Stimulated activated CD4-positive, alpha-beta T cell treated with anti-CD3 and anti-CD28 coated beads, Interleukin-1b, Interleukin-23, amount 100 ng/mL, for 24 hours (primary cell): ENCODE measurements at places on chromosomes 5 and 9.

DNA sequence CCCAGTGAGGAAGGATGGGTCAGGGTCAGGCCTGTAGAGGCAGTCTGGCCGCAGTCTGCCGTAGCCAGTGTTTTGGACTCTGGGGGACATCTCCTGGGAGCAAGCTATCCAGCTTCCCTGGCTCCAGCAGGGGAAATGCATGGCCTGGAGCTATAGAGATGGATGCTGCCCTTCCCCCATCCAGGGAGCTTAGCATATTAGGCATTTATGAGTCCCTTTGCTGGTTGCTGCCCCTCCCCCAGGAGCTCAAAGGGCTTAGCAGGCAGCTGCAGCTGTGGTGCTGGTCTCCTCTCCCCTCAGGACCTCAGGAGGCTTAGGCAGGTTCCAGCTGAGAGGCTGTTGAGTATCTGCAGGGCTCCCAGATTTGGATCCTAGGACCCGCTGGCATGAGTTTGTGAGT lies 1158.7 kb downstream of the DTWD2 start:
- no peak for DNase-seq

- DNase-seq: no peak
Measured at GRCh38 chr9:82524407-82524806, 535.8 kb downstream of the SPATA31D1 start.

DNA sequence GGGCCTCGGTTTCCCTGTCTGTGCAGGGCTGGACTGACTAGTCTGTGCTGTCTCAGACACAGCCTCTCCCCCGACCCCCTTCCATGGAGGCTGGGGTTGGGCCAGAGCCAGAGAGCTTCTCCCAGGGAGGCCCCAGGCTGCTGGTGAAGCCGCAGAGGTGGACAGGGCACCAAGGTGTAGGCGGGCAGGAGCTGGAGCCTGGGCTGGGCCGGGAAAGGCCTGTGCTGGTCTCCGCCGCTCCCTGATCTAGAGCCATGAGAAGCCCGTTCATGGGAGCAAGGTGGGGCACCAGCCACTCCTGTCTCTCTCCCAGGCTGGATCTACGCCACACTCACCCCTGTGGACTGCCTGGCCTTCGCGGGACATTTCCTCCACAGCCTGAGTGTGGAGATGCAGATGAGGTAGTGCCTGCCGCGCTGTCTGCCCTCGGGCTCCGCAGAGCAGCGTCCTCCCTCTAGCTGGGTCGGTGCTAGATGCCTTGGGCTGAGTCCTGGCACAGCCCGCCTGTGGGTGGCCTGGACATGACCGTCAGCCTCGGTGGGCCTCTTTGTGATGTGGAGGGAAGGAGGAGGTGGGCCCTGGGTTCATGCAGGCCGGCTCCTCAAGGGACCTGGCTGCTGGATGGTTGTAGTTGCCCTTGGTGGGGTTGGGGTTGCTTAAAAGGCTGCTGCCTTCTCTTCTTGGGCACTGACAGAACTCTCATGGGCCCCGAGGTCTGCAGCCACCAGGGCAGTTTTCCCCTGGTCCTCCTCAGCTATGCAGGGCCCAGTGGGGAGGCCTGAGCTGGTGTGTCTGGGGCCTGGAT lies 79.4 kb downstream of the PHF2 start:
- no peak for DNase-seq

DNA sequence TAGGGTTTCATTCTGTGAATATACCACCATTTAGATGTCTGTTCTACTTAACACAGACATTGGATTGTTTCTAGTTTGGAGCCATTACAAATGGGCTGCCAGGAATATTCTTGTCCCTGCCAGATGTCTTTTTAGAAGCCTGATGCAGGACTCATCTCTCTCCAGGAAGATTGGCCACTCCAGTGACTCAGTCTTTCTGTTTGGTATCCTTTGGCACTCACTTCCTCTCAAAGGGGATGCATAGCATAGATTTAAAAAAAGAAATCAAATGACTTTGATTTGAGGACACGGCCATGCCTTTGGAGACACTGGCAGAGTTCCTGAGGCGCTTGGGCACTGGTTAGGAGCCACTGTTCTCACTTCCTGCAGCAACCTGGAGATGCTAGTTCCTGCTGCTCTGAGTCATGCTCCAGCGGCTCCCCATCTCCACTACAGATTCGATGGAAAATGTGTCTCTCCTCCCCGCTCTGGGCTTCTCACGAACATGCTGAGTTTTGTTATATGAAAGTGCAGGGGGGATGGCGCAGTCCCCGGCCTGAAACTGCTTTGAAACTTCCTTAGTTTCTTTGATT lies 3.5 kb upstream of the ZNF366 start:
- no peak for DNase-seq

GRCh38 chr9:105055917-105056316 lies 128.0 kb upstream of the ABCA1 start:
- no peak for DNase-seq

- no peak for DNase-seq
Measured at GRCh38 chr5:95599252-95599651, 20.6 kb upstream of the GPR150 start.

DNA sequence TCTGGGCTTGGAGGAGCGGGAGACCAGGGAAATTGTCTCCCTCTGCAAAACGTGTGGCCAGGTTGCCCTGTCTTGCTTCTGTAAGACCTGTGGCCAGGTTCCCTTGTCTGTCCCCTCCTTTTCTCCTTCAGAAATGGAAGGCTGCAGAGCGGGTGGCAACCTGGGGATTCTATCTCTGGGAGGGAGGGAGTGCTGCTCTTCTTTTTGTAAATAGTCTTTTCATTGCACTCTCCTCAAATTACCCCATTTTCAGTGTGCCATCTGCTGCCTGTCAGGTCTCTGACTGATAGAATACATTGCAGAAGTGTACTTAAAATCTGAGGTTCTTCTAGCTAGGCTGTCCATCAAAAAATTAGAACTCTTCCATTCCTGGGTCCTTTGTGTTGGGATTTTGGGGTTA lies 126.0 kb downstream of the GABRB2 start:
- no peak for DNase-seq

DNA sequence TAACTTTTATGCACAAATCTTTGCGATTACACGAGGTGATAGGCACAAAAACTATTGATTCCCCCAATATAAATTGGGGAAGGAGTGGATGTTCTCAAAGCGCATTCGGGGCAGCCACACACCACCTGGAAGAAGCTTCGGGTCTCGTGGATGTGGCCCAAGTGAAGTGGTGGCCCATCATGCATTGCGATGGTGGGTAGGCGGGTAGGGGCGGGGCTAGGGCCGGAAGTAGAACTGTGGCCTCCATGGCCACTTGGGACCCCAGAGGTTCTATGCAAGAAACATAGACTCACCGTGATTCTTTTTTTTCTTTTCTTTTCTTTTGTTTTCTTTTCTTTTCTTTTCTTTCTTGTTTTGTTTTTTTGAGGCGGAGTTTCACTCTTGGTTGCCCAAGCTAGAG lies 86.4 kb upstream of the SLC44A1 start:
- DNase-seq: no peak

- no peak for DNase-seq
Measured at GRCh38 chr5:140243706-140244250, 59.1 kb downstream of the PFDN1 start.

- DNase-seq: peak; percentile 18
Measured at GRCh38 chr5:31531543-31531887, 378 bp downstream of the DROSHA start.

GRCh38 chr9:92476962-92477361 lies 5.3 kb downstream of the ASPN start:
- DNase-seq: no peak

DNA sequence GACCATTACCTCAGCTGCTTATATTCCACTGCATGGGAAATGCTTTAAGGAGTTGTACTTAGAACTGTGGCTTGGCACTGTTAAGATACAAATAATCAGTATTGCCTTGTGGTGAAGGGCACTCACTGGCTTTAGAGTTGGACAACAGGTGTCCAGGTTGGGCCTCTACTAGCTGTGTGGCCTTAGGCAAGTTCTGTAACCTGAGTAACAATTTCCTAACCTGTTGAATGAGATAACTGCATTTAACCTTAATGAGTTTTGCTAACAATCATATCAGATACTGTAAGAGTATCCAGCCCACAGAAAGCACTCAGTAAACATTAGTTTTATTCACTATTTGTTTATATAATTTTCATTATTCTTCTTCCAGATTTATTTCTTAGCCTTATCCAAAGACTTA lies 17.2 kb upstream of the HK3 start:
- no peak for DNase-seq

DNA sequence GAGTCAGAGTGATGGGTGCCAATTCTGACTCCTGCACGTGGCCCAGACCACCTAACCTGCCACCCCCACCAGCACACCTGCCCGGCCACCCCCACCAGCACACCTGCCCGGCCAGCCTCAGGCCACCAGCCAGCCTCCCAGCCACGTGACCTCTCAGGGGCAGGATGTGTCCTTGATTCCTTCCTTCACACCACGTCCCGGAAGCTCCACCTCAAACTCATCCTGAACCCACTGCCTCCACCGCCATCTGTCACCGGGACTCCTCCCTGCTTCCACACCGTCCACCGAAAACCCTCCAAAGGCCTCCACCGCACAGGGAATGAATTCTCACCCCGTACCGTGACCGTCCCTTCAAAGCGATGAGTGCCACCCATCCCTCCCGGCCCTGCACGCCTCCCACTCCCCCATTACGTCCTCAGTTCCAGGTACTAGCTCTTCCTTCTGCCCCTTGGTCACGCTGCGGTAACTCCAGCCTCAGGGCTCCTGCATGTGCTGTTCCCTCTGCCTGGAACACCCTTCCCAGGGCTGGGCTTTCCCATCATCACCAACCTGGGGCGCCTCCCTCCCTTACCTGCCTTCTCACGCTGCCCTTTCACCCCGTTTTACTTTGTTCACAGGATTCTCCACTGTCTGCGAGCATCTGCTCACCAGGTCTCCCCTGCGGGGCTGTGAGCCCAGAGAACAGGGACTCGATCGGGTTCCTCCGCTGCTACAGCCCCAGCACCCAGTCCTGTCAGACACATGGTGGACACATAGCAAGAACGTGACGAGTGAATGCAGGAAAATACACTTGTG lies 82.9 kb downstream of the ADAMTS2 start:
- DNase-seq: no peak

- no peak for DNase-seq
Measured at GRCh38 chr9:6055216-6055615, 39.8 kb upstream of the RANBP6 start.

- no peak for DNase-seq
Measured at GRCh38 chr5:125325488-125326149, 579.2 kb upstream of the ZNF608 start.

DNA sequence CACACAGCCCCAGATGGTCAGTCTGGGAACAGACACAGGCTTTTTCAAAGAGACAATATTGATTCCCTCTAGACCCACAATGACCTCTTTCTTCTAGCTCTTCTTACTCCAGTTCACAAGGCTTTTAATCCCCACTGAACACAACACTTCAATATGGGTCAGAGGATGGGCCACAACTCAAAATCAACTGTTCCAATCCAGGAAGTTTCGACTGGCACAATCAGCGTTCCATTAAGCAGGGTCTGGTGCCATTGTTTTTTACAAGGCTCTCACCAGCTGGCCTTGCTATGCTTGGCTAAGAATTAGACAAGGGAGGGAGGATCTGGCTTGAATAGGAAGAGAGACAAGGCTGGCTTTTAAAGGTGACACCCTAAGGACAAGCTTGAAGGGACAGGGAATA lies 199.4 kb upstream of the SLC24A2 start:
- DNase-seq: no peak

GRCh38 chr5:99460701-99461100 lies 531.9 kb upstream of the CHD1 start:
- no peak for DNase-seq

DNA sequence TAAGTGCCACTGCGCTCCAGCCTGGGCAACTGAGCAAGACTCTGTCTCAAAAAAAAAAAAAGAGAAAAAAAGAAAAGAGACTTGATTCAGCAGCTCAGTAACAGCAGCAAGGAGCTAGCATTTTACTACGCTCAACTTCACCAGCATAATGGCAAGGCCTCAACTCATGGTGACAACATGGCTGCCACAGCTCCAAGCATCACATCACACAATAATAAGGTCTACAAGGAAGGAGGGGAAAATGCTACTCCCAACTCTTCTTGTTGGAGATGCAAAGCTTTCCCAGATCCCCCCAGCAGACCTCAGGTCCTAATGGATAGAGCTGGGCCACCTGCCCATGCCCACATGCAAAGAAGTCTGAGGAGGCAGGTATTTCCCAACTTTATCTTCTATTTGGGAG lies 86.2 kb upstream of the RAPGEF1 start:
- DNase-seq: no peak

GRCh38 chr5:90830058-90830457 lies 271.5 kb downstream of the ADGRV1 start:
- DNase-seq: no peak

GRCh38 chr9:34637356-34638137 lies at the start of gene SIGMAR1:
SIGMAR1 (minus strand) TSS chr9:34637787; CDS start chr9:34637697, 90 bp downstream.
- DNase-seq: peak; percentile 76

- DNase-seq: no peak
Measured at GRCh38 chr5:138179277-138179857, 455 bp downstream of the KIF20A start.

- DNase-seq: no peak
Measured at GRCh38 chr5:98464737-98465330, 308.6 kb upstream of the RGMB start.

DNA sequence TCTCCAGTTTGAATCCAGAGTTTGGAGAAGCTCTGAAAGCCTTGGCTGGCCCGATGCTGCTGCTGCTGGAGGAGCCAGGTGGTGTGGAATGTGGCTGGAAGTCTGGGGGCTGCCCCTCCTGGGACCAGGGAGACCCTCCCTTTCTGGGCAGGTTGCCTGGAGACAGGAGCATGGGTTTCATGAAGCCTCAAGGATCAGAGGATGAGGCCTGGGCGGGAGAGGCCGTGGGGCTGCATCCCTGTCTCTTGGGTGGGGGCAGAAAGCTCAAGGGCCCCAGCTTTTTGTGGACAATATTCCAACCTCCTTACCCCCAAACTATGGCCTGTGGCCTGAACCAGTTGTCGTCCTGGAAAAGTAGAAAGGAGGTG lies 10.1 kb downstream of the FGF18 start:
- no peak for DNase-seq

- DNase-seq: no peak
Measured at GRCh38 chr9:72485821-72486593, 35.4 kb upstream of the TMC1 start.

- DNase-seq: no peak
Measured at GRCh38 chr5:117812861-117813260, 1175.5 kb downstream of the DTWD2 start.

GRCh38 chr5:177455036-177455660 lies 8.5 kb downstream of the PRR7 start:
- peak; percentile 84 for DNase-seq

GRCh38 chr5:97528941-97529340 lies 345.9 kb upstream of the RIOK2 start:
- DNase-seq: no peak

GRCh38 chr5:149221326-149221725 lies 50.3 kb upstream of the AFAP1L1 start:
- DNase-seq: no peak

GRCh38 chr5:43997647-43998272 lies 391.5 kb downstream of the FGF10 start:
- no peak for DNase-seq

- DNase-seq: no peak
Measured at GRCh38 chr5:134561871-134562296, 36.4 kb downstream of the JADE2 start.

DNA sequence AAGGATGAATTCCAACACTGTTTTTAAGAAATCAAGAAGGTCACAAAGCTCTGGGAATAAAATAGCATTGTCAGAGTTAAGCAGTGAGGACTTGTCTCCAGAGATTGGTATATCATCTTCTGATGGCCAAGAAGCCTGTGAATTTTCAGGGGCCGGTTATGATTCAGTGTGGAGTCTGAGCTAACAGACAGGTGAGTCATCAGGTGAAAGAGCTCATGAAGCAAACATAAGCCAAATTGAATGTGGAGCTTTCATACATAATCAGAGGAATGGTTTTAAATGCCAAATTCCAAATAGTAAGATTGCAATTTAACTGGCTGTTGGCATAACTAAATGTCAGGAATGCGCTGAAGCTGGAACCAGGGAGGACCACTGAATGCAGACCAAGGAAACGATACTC lies 494.2 kb downstream of the MTRR start:
- DNase-seq: no peak
